NCI-H510A (cell line): ENCODE measurements at places on chromosomes 6 and 20.

GRCh38 chr6:44036196-44036595, 91.1 kb downstream of the MRPL14 start:
- no peak for DNase-seq

- DNase-seq: no peak
These were observed 135.7 kb downstream of the BCAS1 start for GRCh38 chr20:53934421-53935343.

GRCh38 chr6:80185492-80185891, 79.0 kb downstream of the BCKDHB start:
- no peak for DNase-seq

GRCh38 chr6:106048336-106048735, 37.8 kb upstream of the PRDM1 start:
- no peak for DNase-seq

- no peak for DNase-seq
These were observed 51.9 kb upstream of the EDN1 start for GRCh38 chr6:12238219-12238618.

DNA sequence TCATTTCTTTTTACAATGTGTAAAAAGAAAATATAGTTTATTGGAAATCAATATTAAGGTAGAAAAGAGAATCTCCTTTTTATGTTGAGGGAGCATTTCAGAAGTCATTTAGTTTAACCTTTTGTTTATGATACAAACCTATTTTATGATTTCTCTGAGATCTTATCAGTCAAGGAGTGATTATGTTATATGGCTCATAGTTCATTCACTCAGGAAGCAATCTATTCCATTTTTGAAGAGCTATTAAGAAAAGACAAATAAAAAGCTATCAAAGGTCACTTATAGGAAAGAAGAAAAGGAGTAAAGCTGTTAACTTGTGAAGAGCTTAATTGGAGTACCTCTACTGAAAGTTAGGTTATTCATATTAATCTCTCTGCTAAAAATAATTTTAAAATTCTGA, 526.6 kb upstream of the JAG1 start:
- no peak for DNase-seq

GRCh38 chr6:1247056-1247455, 64.8 kb upstream of the FOXQ1 start:
- no peak for DNase-seq

DNA sequence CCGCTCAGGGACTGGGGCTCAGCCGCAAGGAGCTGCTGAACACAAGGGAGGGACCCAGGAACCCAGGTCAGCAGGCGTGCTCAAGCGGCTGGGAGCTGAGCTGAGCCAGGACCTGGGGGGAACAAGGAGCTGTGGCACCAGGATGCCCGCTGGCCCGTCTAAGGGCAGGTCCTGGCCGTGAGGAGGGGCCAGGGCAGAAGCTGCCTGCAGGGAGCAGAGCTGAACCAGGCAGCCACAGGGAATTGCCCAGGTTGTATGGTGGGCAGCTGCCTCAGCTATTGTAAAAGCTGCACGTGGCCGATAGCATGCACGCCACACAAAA, 133.3 kb downstream of the AGPAT4 start:
- DNase-seq: no peak

- DNase-seq: no peak
These were observed 87.7 kb downstream of the PDE7B start for GRCh38 chr6:135939208-135939591.

- DNase-seq: no peak
These were observed 42.0 kb downstream of the PREX1 start for GRCh38 chr20:48785801-48786200.

DNA sequence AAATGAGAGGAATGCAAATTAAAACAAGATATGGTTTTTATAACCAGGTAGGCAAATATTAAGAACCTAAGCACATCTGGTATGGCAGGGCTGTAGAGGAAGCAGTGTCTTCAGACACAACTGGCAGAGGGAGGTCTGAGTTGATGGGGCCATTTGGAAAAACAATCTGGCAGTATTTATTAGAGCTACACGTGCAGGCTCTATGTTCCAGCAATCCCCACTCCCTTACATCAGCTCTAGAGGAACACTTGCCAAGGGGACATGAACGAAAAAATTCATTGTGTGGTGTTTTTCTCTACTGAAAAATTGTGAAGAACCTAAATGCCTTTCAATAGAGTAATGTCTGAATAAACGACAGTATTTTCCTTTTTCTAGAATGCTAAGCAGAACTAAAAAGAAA, 111.6 kb upstream of the EDN1 start:
- no peak for DNase-seq

DNA sequence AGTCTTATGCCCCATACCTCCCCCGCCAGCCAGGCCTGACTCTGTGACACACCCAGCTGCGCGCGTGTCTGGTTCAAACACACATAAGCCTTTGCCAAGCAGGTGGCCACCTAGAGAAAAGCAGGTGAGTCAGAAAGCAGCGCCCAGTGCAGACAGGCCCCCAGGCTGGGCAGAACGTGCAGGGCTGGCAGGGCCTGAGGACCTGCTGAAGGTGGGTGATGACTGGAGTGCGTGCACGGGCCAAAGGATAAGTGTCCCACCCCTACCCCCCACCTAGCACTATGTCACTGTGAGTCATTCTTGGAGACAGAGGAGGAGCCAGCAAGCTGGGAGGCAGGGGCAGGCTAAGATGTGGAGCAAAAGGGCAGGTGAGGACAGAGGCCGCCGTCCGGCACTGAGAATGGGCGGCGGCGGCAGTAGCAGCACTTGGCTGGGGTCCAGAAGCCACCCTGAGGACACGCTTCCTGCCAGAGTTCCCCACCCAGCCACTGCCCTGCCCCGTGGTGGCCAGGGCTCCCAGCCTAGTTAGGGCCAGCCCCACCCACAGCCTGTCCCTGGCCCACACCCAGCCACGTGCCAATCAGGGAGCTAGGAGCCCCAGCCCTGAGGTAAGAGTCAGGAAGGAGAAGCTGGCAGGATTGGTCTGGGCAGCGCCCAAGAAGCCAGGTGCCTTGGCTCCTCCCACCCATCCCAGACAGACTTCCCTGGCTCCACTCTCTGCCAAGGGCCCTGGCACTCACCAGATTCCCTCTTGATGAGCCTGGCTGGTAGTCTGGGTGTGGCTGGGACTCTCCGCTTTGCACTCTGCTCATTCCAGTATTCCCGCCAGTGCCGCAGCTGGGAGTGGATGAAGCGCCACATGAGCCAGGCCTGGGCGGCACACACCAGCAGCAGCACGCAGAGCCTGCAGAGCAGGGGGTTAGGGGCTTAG, 72.7 kb downstream of the TRAM2 start:
- DNase-seq: peak; percentile 96

DNA sequence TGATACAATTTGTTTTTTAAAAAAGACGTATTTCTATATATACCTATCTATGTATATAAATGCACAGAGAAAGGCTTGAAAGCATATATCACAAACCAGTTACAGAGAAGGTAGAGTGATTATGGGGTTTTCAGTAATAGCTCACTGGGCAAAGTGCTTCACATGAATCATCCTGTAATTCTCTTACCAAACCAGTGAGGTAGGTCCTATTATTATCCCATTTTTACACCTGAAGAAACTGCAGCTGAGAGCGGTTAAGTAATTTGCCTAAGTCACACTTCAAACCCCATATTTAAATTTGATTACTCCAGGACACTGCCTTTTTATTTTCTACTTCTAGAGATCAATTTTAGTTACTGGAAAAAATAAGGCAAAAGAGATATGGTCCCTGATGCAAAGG, 4.4 kb downstream of the GSS start:
- DNase-seq: no peak

- DNase-seq: no peak
These were observed 19.4 kb downstream of the CRYBG1 start for GRCh38 chr6:106379951-106380350.

DNA sequence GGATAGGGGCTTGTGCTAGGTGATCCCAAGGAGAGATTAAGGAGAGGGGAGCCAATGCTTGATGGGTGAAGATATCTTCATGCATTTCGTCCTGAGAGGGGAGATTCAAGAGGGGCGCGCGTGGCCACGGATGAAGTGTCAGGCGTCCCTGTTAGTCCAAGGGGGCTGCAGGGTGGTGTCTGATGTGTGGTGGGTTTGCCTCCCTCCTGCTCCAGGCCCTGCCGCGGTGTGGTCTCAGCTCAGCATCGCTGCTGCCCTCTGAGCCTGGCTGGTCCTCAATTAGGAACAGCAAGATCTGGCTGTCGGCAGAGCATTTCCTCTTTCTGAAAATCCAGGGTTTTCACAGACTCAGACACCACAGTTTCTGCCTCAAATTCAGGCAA, 318.0 kb downstream of the THBS2 start:
- no peak for DNase-seq

DNA sequence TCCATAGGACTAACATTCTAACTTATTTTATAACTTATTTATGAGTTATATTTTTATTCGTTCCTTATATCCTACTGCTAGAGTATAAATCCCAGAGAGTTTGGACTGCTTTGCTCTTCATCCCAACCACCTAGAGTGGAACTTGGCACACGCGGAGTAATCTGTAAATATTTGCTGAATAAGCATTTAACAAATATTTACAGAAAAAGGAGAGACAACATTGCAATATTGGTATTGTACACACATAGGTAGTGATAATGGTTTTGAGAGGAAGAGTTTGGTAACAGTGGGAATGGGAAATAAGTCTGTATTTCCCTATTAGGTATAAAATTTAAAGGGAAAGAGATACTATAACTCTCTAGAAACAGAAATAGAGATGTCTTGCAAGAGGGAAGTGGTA, 634.8 kb upstream of the CITED2 start:
- DNase-seq: no peak

- DNase-seq: no peak
These were observed 293.0 kb upstream of the PRDM1 start for GRCh38 chr6:105793130-105793529.

DNA sequence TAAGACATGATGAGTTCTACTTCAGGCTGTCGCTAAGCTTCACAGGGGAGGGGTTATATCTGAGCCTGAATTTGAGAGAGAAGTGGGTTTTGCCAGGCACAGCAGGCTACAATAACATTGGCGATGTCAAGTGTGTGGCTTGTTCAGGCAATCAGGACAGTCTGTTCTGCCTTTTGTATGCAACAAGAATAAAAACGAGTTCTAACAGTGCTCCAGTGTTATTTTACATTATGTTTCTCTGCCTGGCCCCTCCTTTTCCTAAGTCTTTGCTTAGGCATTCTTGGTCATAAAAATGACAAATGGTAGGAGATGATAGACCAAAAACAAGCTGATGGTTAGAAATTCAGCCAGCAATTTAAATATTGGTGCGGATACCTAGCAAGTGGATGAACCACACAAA, 26.8 kb downstream of the PAQR8 start:
- no peak for DNase-seq

DNA sequence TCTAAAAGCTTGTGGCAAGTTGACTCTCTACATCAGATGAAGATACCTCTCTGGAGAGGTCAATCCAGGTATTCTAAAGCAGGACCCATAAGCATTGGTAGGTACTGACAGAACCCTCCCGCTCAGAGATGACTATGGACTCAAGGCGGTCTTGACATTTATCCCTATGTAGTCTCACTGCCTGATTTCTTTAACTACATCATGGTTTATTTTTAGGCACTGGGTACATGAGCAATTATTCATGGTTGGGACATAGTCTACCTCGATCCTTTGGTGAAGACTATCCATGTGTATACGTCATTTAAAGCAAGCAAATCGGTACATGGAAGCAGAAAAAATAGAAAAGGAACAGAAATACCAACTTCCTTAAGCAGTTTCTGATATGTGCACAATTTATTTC, 136.2 kb upstream of the TAB2 start:
- DNase-seq: no peak

DNA sequence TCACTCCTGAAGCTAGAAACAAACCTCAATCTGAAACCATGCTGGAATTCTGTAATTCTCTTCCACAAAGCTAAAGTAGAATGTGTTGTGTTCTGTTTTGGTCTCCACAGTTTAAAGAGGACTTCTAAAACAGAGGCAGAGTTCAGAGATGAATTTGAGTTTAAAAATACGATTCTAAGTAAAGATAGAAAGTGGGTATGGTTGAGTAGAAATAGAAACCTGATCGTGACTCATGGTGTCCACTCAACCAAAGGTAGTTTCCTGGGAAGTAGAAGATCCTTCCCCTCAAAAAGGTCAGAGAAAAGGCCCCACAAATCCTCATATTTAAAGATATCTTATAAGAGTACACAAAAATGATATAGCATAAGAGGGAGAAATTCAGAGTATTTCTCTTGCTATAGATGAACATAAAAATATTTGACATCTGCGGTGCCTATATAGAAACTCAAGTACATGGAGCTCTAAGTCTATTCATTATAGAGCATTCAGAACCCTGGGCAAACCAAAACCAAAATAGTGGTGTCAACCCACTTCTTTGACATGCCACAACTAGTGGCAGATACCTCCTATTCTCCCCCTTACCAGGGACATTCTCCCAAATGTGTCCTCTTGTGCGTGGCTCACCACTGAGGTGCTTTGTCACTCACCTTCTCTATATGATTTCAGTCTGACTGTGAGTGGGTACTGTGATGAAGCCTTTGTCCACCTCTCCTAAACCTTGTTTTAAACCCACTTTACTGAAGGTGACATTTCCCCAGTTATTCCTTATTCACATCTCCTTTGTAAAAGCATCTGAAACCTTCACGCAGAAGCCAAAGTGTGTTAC, 84.5 kb downstream of the PLCB1 start:
- no peak for DNase-seq

DNA sequence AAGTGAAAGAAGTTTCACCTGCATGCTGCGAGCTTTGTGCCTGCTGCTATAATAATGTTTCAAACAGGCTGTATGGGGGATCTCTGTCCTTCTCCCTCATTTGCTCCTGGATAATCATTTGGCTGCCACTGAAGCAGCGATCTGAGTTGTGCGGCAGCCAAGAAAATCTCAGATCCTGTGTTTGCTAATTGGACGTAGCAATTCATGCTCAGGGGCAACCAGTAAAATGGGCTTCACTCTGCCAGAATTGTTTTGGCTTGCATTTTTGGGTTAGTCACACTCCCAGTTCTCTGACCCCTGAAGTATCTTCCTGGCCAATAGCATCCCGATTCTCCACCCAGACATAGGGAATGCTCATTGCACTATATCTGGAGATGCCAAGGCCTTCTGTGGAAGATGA, 13.7 kb upstream of the STXBP5 start:
- no peak for DNase-seq

DNA sequence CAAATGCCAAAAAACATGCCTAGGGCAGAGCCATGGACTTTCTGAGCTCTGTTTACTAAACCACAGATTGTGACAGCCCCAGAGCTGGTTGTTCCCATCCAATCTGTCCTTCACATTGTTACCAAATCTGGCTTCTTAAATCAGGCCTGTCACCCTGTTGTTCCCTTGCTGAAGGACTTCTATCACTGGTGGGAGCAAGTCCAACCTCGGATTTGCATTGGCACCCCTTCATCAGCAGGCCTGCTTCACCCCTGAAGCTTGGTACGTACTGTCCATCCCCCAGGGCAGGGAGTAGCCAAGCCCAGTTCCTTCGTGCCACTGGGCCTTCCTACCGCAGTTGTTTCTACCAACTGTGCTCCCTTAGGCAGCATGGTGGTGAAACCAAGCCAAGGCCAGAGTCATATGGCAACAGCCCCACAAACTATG, 357.3 kb upstream of the JARID2 start:
- no peak for DNase-seq
